ENCODE measurements at places on chromosomes 1 and 21.

GRCh38 chr21:29418813-29419212 is 120.1 kb downstream of the BACH1 start:
- no peak for DNase-seq

GRCh38 chr1:38991638-38992411 is 749 bp downstream of the AKIRIN1 start:
- peak; percentile 21 for DNase-seq

DNA sequence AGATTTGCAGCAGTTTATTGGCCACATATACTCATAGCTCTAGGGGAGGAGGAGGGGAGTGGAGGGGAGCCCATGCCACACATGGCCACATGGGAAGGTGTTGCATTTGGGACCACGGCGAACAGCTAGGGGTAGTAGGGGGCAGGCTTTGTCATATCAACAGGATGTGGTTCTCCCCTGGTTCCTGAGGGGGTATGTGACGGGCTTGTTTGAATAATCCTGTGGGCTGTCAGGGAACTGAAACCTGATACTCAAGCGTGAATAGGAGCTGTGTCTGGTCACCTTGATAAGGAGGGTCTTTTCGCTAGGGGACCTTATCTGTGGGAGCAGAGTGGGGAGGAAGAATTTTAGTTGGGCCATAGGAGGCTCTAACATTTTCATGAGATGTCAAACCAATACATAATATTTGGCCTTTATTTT is 264.7 kb downstream of the CTH start:
- peak; percentile 87 for DNase-seq

DNA sequence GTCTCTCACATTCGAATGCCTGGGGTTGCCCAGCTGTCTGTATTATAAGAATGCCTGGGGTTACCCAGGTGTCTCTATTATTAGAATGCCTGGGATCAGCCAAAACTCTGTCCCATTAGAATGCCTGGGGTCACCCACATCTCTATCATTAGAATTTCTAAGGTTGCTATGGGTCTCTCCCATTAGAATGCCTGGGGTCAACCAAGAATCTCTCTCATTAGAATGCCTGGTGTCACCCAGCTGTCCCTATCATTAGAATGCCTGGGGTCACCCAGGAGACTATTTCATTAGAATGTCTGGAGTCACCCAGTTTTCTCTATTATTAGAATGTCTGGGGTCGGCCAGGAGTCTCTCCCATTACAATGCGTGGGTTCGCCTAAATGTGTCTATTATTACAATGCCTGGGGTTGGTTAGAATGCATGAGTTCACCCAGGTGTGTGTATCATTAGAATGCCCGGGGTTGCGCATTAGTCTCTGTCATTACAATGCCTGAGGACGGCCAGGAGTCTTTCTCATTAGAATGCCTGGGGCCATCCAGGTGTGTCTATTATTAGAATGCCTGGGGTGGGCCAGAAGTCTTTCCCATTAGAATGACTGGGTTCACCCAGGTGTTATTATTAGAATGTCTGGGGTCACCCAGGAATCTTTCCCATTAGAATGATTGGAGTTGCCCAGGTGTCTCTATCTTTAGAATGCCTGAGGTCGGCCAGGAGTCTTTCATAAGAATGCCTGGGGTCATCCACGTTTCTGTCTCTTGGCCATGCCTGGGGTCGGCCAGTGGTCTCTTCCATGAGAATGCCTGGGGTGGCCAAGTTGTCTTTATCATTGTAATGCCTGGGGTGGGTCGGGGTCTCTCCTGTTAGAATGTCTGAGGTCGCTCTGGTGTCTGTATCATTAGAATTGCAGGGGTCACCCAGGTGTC is 59.6 kb downstream of the RNF187 start:
- no peak for DNase-seq

DNA sequence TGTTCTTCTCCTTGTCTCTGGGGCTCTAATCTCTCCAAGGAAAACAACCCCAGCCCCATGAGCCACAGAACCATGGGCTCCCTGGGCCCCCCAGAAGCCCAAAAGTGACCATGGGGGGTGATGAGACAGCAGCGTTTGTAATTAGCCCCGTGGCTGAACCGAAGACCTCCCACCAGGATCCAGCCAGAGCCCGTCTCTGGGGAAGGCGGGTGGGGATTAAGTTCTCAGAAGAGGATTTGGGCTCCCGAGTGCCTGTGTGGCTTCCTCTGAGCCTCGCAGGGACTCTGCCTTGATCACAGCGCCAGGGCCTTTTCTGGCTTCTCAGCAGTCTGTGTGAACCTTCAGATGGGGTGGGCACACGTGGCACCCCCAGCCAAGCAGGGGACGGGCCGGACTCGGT is 77.0 kb downstream of the ALPL start:
- no peak for DNase-seq
